ENCODE measurements at places on chromosomes 2 and 18.
A peak's percentile ranks its signal among the peaks of the same experiment; 100 is the strongest.

GRCh38 chr2:190718652-190719526 is 70.0 kb downstream of the NAB1 start:
- peak; percentile 88 for DNase-seq

DNA sequence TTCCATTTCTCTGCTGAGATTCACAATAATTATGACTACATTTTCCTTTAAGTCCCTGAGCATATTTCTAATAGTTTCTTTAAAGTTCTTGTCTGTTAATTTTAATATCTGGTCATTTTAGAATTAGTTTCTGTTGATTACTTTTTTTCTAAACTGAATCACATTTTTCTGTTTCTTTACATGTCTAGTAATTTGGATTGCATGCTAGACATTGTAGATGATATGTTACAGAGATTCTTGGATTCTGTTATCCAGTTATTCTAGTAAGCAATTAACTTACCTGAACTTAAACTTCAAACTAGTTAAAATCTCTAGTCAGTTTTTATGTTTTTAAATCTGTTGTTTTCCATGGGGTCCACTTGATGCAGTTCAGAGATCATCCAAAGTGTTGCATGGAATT is 214.0 kb downstream of the MYO1B start:
- DNase-seq, result no peak

DNA sequence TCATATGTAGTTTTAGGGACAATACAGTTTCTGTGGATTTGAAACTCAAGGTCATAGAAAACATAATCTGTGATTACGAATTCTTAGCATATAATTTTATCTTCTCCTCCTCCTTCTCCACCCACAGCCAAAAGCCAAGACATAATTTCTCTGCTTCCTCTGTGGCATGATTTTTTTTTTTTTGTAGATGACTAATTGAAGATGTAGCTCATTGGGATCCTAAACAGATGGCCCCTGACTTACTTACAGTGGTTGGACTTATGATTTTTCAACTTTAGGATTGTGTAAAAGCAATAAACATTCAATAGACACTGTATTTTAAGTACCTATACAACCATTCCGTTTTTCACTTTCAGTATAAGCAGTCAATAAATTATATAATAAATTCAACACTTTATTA is 42.3 kb downstream of the FSIP2 start:
- DNase-seq, result no peak

DNA sequence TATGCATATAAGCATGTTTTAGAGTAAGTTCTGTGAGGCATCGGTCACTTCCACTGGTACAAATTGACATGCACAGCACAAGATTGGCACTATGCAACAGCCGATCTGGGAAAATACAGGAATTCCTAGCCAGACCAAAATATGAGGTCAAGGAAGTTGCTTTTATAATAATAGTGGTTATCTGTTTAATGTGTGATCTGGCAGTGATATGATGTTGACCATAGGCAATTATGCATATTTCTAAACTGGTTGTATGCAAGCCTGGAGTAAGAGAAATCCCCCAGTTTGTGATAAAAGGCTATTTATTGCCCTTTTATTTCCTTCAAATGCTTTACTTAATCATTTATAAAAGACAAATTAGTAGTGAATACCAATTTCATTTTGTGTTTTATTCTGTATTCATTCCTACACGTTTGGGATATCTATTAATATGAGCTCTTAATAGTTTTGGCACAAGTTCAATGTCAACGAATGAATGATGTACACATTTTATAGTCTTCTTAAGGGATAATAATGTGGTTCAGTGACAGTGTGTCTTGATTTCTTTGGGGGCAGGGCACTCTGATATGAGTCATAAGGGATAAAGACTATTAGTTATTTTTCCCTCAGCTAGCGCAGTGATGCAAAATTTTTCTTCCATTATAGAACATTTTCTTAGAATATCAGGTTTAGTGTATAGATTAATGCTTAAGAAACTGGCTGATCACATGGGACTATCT is 34.7 kb upstream of the ZEB2 start:
- DNase-seq, result no peak

DNA sequence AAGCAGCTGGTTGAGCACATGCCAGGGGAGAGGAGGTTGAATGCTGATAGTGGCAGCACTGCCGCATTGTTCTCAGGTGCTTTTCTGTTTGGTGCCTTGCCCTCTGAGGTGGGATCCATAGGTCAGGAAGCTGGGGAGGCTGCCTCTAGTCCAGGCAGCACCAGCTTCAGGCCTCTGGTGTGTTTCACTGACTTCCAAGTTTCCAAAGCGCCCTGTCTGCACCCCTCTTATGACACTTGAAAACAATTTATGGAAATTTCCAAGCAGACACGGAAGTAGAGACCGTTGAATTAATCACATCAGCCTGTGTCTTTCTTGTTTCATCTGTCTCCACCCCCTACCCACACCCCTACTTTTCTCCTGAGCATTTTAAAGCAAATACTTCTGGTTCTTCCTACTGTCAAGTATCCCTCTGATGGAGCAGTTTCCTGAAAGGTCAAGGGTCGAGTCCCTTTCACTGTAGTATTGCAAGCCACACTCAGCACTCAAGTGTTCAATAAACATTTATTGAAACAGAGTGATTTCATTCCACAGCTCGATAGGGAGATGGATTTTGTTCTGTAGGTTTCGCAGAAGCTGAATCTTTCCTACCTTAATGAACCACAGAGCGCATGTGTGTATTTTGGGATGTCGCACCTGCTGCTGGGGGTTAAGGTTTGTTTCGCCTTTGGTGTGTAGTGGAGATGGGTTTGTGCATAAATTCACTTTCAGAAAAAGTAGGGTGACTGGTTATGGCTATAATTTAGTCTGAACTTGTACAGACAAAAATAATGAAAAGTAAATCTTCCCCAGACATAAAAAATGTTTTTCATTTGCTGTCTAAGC is 21.4 kb downstream of the DGKD start:
- DNase-seq, result no peak

DNA sequence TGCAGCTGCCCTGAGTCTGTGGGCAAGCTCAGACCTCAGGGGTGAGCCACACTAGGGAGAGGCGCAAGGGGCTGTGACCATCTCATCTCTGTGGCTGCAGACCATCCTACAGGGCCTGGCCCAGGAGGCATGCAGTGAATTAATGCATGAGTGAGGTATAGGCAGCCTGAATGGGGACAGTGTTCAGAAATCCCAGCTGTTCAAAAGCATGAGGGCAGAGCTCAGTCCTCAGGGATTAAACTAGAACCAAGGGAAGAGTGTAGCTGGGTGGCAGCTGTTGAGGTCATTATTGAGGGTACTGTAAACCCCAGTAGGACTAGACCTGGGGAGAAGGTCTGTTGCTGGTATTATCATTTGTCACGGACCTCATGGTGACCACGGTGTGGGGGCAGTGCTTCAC is 17.0 kb downstream of the TMEM177 start:
- DNase-seq, result no peak
